ENCODE measurements at places on chromosomes 5 and 9.

DNA sequence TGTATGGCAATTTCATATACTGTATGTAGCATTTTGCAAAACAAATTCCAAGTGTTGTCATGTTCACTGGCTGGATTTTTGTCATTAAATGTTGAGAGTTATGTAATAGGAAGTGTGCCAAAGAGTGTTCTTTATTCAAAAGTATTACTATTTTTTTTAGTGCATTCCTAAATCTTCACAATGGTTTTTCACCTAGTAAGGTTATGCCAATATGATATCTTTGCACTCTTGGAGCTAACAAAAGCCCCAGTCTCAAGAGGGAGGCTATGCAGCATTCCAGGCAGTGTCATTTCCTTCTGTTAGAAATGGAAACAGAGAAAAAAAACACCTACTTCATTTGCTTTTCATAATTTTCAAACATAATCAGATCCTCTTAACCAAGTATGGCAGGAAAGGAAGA is 5.1 kb upstream of the SSBP2 start:
- DNase-seq, result no peak

DNA sequence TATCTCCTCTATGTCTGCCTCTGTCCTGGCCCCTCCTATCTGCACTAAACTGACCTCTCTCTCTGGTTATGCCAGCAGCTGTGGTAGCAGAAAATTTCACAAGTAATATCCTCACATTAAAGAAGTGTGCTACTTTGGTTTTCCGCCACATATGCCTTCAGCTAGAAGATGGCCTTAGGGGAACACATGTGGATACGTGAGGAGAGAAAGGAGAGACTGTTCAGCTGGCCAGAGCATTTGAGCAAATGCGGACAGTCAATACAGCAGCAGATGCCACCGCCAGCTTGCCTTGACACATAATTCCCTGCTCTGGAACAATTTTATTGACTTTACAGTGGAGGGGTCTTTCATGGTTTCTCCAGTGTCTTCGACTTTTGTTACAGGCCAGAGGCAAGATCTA is 434.6 kb downstream of the TAF11L14 start:
- no peak for DNase-seq

DNA sequence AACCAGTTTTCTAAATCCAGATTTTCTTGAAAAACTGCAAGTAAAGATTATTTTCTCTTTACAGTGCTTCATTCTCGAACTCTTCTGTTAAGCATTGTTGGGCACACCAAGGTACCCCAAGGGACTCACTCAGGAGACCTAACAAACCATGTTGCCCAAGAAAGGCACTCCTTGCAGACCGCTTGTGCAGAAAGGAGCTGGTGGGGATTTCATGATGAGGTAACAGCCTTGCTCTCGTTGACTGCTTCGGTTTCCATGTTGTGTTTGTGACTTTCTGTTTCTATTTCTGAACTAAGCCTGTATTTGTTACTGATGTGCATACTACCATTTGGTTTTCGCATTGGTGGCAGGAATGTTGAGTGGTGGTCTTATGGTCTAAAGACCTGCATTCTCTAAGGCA is 266.6 kb upstream of the DAP start:
- DNase-seq, result no peak

DNA sequence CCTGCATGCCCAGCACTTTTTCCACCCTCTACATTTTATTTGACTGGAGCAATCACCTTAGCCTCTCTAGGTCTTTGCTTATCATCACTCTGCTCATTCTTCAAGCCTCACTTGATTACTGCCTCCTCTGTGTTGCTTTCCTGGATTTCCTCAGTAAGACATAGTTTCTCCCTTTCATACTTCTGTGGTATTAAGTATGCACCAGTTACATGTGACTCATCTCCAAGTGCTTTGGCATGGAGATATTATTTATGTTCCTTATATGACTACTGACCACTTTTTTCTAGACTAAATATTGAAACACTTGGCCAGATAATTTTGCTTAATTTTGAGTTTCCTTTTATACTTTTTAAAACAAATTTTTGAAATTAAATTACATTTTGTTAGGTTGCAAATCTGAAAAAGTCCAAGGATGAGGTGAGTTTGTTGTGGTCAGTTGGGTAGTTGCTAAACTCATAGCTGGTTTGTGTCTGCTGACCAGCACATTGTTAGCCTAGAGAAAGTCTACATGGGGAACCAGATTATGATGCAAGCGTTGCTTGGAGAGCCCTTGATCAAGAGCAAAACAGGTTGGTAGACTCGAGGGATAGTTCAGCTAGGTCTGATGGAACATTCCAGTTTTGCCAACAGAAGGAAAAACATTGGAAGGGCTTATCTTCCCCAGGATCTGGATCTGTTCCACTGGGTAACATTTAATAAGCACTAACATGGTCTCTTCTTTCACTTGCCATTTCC is 140.2 kb downstream of the TMC1 start:
- DNase-seq, result peak; percentile 69

GRCh38 chr5:159695741-159696294 is 220.5 kb upstream of the ADRA1B start:
- DNase-seq, result peak; percentile 3

DNA sequence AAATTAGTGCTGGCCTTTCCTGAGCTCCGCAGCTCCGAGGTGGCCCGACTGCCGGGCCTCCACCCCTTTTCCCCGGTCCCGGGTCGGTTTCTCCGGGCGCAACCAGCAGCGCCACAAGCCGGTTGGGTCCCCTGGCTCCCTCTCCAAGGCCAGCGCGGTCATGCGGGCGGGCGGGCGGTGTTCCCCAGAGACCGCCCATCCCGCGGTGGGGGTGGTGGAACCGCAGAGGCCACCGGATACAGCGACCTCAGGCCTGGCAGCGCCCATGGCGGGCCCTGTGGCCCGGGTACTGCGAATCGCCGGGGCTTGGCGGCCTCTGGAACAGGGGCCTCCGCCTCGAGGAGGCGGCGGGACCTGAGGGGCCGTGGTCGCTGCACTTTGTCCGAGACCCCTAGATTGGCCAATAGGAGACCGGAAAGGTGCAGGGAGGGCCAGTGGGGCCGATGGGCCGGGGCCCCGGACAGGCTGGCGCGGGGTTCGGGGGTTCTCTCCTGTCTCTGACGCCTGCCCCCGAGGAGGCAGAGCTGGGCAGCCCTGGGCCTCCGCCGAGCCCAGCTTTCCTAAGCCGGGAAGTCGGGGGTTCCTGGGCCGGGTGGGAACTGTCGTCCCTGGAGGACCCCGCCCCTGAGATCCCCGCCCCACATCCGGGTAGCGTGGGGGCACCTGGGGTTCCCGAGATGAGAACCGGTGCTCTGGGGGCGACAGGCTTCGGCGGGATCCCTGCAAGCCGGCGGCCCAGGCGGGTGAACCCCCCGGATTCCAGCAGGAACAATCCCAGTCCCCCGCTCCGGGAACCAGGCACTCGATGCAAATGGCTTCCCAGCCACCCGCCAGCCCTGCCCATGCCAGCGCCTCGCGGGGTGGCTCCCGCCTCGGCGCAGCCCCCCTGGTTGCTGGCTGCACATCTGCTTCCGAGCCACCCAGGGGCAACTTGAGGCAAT is 293.9 kb downstream of the ZSWIM6 start:
- peak; percentile 75 for DNase-seq

DNA sequence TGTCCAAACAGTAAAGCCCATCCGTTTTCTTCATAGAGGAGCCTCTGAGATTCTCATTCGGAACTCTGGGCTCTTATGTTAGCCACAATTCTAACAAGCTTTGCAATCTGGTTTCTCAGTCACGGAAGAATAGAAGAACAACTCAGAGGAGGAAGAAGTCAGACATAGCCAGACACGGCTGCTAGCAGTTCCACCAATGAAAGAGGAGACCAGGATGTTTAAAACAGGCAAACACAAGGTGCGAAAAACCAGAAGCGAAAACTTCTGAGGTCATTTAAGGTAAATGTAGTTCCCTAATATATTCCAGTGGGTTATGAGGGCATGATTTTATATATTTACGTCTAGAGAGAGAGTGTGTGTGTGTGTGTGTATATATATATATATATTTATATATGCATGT is 34.1 kb upstream of the GDNF start:
- DNase-seq, result no peak

DNA sequence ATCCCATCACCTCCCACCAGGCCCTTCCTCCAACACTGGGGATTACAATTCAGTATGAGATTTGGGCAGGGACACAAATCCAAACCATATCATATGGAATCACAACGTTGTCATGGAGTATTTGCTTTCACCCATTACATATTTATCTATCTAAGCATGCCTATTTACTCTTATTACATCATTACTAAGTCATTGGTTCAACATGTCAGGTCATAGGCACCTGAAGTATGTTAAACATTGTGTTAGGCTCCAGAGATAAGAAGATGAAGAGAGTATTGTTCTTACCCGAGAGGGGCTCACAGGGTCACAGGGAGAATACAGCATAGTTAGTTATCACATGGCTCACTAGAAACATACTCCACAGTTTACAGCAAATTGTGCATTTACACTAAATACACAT is 150.5 kb downstream of the TMEM161B start:
- DNase-seq, result no peak

- no peak for DNase-seq
Observed at GRCh38 chr5:164573397-164573796, 1068.0 kb downstream of the MAT2B start.

GRCh38 chr9:126146254-126147145 is 180.1 kb upstream of the MVB12B start:
- DNase-seq, result peak; percentile 14

GRCh38 chr9:35661756-35662350 is 3.1 kb downstream of the ARHGEF39 start:
- DNase-seq, result no peak

GRCh38 chr9:88978034-88978433 is 13.2 kb upstream of the S1PR3 start:
- no peak for DNase-seq

GRCh38 chr9:135339378-135339973 is 140.1 kb upstream of the PPP1R26 start:
- DNase-seq, result no peak

DNA sequence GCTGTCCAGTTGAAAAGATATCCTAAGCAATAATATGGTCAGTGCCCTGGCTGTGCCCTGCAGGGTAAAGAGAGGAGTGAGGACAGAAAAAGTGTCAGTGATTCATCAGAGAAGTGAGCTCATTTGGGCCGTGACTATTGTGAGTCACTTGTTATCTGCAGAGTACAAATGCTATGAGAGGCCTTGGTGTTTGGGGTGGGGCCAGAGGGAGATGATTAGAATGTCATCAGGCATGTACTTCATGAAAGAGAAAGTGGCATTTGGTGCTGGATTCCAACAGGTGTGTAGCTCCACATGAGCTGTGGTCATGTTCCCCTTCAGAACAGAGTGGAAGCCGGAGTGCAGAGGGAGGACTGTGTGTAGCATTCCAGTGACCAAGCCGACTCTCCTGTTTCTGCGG is 174.1 kb downstream of the KDM4C start:
- DNase-seq, result peak; percentile 80

DNA sequence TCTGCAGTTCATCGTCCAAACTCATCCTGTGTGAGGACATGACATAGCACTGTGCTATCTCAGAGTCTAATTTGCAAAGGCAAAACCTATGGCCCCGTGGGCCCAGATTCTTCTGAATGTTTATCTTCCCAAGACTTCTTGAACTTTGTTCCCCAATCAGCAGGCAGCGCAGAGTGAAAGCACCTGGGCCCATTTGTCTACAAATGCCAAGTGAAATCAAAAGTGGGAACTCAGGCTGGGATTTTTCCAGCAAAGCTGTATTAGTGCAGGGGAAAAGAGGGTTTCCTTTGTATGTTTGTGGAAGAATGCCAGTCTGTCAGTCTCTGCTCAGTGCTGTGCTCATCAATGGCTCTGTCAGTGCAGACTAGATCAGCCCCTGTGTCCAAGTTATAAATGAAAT is 55.8 kb downstream of the FOXD1 start:
- no peak for DNase-seq

DNA sequence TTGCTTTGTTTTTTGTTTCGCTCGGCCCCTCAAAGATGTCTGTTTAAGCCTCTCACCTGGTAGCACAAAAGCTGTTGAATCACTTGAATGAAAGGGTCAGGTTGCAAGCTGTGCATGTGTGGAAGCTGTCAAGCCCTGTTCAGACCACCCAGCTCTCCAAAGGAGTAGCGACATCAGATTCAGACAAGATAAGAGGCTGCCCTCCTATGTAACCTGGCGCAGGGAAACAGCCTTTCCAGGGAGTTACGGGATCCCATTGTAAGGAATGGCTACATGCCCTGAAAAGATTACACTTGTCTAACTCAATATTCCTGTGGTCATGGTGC is 2.9 kb downstream of the FREM1 start:
- DNase-seq, result no peak

DNA sequence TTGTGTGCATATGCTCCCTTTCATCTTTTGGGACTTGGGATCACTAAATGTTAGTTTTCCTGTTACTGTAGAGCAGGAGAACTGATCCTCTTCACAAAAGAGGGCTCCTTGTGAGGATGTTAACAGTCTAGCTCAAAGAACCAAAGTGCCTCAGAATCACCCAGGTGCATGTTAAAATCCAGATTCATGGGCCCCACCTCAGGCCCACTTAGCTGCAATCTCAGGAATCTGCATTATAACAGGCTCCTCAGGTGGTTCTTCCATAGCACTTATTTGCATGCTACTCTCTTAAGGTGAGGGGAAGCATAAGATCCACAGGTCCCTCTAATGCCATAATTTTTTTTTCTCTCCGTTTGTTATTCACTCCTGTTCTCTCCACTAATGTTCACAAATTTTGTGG is 14.8 kb upstream of the MEF2C start:
- DNase-seq, result no peak

GRCh38 chr5:69137807-69138206 is 29.1 kb upstream of the CCNB1 start:
- DNase-seq, result no peak

DNA sequence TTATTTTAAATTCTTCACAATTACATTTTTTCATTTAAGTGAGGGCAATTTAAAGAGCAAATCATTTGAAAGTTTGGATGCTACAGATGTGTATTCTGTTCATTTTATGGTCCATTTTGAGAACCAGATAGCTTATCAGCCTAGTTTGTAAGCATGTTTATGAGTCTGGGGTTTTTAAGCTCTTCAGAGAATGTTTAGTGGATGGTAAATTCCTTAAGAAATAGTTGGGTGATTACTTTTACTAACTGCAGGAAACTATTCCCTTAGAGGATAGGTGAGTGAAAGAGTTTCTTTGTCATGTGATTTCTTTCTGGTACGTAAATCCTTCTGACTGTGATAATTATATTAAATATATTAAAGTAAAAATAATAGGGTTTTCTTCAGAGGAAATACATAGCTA is 17.6 kb downstream of the RASGRF2 start:
- DNase-seq, result no peak
